SJCRH30 (cell line): ENCODE measurements at places on chromosomes 7 and 10. TPM values are rescaled to one million over a fixed set of nuclear protein-coding genes. Genes with fewer than 3 reads are reported as not detected.

DNA sequence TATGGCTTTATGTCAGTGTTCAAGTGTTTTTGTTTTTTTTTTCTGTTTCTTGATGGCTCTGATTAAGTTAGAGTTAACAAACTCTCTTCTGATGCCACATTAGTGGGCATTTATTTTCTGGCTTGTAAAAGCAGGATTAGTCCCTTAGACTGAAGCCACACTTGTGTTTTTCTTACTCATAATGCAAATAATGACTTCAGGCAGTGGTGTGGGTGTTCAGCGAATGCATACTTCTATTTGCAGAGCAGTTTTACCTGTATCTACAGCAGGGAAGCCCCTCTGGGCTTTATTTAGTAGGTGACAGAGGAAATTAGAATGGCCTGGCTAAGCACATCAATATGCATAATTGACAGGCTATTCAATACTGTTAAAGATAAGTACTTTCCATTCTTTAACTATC, 79.9 kb downstream of the CNNM2 start:
- no peak for DNase-seq

DNA sequence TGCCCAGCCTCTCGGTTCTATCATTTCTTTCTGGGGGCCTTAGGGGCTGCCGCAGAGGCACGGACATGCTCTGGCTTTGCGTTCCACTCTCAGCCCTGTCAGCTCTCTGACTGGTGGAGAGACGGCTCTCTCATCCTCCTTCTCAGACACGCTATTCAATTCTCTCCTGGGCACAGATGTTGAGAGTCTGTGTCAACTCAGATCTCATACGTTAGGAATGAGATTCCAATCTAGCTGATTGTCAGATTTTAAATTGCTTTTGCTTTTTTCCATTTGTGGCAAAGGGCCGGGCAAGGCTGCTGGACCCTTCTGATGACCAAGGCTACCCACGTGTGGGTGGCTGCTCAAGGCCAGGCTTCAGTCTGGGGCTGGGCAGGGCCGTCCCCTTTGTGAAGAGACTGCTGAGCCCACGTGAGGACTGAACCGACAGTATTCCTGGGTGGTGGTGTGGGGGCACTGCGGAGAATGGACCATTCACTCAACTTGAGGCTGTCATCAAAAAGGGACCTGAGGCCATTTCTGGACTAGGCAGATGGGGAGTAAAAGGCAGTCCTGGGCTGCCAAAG, 71.5 kb downstream of the CLEC2L start:
- no peak for DNase-seq

DNA sequence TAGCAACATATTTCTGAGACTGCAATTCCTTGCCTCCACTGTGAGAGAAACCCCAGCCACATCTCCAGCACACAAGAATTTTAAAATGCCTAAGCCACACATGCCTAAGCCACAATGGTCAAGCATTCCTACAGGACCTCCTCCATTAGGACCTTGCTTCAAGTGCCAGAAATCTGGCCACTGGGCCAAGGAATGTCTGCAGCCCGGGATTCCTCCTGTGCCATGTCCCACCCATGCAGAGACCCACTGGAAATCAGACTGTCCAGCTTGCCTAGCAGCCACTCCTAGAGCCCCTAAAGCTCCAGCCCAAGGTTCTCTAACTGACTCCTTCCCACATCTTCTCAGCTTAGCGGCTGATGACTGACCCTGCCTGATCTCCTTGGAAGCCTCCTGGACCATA, 117.5 kb downstream of the AHR start:
- DNase-seq = no peak

DNA sequence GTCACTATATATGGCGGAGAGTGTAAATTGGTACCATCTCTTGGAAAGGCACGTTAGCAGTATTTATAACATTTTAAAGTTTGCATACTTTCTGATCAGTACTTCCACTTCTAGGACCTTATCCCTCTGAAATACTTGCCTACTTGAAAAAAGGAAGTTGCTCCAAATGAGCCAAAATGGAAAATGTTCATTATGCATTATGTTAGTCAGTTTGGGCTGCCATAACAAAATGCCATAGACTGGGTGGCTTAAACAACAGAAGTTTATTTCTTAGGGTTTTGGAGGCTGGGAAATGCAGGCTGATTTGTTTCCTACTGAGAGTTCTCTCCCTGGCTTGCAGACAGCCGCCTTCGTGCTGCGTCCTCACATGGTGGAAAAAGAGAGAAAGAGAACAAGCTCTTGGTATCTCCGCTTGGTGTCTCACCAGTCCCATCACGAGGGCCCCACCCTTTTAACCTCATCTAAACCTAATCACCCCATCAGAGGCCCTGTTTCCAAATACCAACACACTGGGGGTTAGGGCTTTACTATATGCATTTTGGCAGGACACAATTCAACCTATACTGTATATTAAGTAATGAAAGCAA, 6.9 kb downstream of the SNX10 start:
- DNase-seq = no peak

DNA sequence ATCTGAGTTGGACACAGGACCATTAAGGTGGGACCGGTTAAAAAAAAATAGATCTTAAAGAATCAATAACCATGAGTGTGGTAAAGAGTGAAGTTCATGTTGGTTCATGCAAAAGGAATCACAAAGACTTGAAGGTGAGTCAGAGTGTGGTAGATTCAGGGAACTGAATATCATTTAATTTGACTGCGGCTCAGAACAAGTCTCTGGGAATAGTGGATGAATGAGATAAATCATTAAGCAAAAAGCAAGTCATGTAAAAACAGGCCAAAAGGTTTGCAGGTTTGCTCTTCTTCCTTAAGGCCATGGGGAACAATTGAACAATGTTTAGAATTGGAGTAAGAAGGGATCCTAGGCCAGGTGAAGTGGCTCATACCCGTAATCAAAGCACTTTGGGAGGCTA, 385.8 kb downstream of the ETV1 start:
- DNase-seq = no peak

- DNase-seq = no peak
Measured at GRCh38 chr10:86899132-86899531, 58.3 kb downstream of the MMRN2 start.

GRCh38 chr10:127372361-127372760, 176.0 kb upstream of the INSYN2A start:
- DNase-seq = peak; percentile 40

- no peak for DNase-seq
Measured at GRCh38 chr10:78078539-78079330, 45.1 kb downstream of the RPS24 start.

DNA sequence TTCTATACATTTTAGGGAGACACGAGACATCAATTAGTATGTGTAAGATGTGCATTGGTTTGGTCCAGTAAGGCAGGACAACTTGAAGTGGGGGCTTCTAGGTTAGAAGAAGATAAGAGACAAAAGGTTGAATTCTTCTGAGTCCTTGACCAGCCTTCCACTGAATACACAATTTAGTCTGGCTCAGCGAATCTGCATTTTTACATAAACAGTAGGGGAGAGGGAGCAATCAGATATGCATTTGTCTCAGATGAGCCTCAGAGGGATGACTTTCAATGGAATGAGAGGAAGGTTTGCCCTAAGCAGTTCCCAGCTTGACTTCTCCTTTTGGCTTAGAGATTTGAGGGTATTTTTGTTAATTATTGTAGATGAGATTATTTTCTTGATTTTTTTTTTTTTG, 20.0 kb upstream of the C10orf90 start:
- DNase-seq = no peak

DNA sequence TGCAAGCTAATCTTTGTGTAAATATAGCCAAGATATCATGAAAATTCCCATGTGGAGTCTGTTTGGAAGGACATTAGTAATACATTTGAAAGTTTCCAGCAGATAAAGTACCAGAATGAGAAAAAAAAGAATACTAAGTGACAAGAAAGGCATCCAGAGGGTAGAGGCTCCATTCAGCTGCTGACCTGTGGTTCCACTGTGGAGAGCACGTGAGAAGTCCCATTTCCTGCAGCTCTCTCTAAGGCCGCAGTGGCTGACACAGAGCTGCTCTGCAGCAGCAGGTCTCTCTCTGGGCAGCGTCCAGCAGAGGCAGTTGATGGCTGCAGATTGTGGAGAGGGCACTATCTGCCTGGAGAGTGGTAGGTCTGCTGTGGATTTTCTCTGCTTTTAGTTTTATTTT, 100.1 kb upstream of the TMEM72 start:
- DNase-seq = no peak

DNA sequence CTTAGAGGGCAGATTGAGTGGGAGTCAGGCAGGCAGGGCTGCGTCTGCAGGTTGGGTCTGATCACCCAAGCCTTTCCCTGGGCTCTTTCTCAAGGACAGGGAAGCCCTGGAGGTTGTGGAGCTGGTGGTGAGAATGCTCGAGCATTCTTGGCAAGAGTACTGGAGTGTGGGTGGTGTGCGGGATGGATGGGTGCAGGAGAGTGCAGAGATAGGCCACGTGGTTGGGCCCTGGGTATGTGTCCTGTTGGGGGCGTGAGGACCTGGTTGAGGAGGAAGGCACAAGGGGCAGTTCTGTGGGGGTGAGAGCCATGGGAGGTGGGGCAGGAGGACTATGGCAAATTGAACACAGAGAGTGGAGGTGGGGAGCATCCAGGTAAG, 135.9 kb downstream of the PTPN20 start:
- no peak for DNase-seq

DNA sequence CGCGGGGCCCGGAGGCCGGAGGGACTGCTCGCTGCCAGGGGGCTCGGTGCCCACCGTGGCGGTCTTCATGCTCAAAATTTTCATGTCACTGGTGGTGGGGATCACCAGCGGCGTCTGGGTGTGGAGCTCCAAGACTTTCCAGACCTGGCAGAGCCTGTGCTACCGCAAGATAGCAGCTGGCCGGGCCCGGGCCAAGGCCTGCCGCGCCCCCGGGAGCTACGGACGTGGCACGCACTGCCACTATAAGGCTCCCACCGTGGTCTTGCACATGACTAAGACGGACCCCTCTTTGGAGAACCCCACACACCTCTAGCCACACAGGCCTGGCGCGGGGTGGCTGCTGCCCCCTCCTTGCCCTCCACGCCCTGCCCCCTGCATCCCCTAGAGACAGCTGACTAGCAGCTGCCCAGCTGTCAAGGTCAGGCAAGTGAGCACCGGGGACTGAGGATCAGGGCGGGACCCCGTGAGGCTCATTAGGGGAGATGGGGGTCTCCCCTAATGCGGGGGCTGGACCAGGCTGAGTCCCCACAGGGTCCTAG, 2.0 kb downstream of the FZD9 start:
- peak; percentile 56 for DNase-seq

- DNase-seq = no peak
Measured at GRCh38 chr7:94507462-94507861, 2.1 kb upstream of the CASD1 start.

- DNase-seq = no peak
Measured at GRCh38 chr7:50156706-50157105, 63.7 kb upstream of the ZPBP start.

DNA sequence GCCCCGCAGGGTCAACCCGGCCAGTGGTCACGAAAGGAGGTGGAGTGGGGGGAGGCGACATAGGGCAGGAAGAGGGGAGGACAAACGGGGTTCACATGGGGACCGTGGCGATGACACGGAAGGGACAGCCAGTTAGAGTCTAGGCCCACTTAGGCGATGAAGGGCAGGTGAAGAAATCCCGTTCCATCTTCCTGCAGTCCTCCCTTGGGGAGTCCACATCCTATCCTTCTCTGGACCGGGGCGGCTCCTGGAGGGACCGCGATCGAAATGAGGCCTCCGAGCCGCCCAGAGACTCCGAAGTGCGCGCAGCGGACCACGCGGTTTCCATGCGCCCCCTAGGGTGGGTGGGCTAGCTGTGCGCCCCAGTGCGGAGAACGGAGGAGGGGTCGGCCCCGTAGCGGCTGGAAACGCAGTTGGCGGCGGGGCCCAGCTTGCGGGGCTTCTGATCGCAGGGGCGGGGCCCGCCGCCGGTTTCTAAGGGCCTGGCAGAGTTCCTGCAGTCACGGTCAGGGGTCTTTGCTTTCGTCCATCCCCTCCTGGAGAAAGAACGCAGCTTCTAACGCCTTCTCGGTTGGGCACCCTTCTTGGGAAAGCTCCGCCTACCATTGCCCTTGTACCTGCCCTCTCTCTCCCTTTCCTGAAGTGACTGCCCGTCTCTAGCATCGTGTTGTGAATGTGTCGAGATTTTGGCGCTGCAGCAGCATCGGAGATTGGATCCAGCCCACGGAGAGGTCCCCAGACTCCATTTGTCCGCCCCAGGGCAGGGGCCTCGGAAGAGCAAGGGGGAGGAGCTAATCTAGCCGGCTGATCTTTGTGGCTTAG, 17.9 kb upstream of the TMEM225B start:
- DNase-seq = peak; percentile 32

- DNase-seq = no peak
Measured at GRCh38 chr10:101066896-101067355, 5.1 kb downstream of the KAZALD1 start.

DNA sequence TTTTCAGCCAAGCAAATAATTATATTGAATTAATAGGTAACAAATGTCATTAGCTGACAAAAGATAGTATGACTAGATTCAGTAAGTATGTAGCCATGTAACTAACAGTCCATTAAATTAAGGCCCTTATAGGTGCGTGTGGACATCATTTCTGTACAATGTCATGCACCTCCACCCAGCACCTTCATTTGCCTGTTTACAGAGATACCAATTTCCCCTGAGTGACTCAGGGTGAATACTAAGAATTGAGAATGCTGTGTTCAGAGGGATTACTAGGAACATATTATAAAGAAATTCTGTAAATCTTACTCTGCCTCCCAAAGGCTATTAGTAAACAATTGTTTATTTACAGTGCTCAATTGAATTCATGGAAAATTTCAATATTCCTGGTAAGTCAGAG, 48.1 kb upstream of the ZNF273 start:
- no peak for DNase-seq

DNA sequence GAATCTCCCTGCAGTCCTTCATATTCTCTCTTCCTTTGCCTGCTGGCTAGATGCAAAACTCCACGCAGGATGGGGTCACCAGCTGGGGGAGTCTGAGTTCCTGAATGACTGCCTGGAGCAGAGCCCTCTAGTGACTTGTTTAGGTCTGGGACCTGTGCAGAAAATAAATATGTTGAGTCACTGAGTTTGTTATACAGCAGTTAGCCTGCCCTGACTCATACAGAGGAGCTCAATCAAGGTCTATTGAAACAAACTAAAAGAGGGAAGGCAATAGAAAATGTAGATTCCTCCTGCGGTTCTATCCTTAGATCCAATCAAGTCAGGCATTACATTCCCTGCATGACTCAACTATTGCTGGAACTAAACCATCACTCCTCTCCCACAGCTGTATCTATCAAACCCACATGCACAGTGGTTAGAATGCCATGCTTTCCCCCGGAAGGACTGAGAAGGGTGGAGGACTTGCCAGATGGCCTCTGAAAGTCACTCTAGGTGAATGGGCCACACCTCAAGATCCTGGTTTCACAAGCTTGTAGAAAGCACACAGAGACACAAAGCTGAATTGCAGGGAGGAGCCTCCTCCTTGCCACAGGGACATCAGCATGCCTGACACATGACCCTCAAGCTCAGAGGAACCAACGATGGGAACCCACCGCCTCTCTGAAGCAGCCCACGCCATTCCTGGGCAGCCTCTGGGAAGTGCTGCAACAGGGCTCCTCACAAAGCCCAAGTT, 73.9 kb downstream of the SH3PXD2A start:
- peak; percentile 33 for DNase-seq

The NKX2-3 gene
- not detected in 2 replicates for total RNA-seq

The CYP2C9 gene
- total RNA-seq = not detected in 2 replicates

The WNT16 gene
- 0.06 TPM in 1 of 2 replicates, not detected in the other for total RNA-seq

The HABP2 gene
- total RNA-seq = not detected in 2 replicates

The CPN1 gene
- total RNA-seq = not detected in 2 replicates

The MMD2 gene
- total RNA-seq = not detected in 2 replicates

The TSPAN12 gene
- 114 and 123 TPM in 2 replicates for total RNA-seq

The CYP26C1 gene
- total RNA-seq = not detected in 2 replicates

The POLL gene
- 10.5 and 12.6 TPM in 2 replicates for total RNA-seq
